ENCODE measurements at places on chromosomes 7 and 10. TPM values are rescaled to one million over a fixed set of nuclear protein-coding genes. Genes with fewer than 3 reads are reported as not detected.

GRCh38 chr10:59268460-59268859, 92.0 kb downstream of the PHYHIPL start:
- no peak overlapping the region for H3K4me3 ChIP-seq
- no peak for DNase-seq
- H3K27me3 ChIP-seq, result no peaks in the 10 kb centered on the region
- no peaks in the 10 kb centered on the region for H3K36me3 ChIP-seq

- H3K36me3 ChIP-seq, result peaks cover 4% of the 10 kb centered on the region
- H3K27me3 ChIP-seq, result no peaks in the 10 kb centered on the region
- no peaks in the 10 kb centered on the region for H3K4me1 ChIP-seq
Measured at GRCh38 chr10:92965314-92965713, 95.3 kb upstream of the CYP26C1 start.

- no peak overlapping the region for H3K27ac ChIP-seq
- peaks cover 25% of the 10 kb centered on the region for H3K27me3 ChIP-seq
- H3K36me3 ChIP-seq, result no peaks in the 10 kb centered on the region
- DNase-seq, result no peak
Measured at GRCh38 chr7:50138101-50138500, 45.1 kb upstream of the ZPBP start.

- H3K27ac ChIP-seq, result no peak overlapping the region
- no peaks in the 10 kb centered on the region for H3K36me3 ChIP-seq
- H3K4me1 ChIP-seq, result no peaks in the 10 kb centered on the region
- H3K4me3 ChIP-seq, result no peak overlapping the region
- DNase-seq, result no peak
Measured at GRCh38 chr10:43854007-43854406, 205.3 kb upstream of the ZNF32 start.

DNA sequence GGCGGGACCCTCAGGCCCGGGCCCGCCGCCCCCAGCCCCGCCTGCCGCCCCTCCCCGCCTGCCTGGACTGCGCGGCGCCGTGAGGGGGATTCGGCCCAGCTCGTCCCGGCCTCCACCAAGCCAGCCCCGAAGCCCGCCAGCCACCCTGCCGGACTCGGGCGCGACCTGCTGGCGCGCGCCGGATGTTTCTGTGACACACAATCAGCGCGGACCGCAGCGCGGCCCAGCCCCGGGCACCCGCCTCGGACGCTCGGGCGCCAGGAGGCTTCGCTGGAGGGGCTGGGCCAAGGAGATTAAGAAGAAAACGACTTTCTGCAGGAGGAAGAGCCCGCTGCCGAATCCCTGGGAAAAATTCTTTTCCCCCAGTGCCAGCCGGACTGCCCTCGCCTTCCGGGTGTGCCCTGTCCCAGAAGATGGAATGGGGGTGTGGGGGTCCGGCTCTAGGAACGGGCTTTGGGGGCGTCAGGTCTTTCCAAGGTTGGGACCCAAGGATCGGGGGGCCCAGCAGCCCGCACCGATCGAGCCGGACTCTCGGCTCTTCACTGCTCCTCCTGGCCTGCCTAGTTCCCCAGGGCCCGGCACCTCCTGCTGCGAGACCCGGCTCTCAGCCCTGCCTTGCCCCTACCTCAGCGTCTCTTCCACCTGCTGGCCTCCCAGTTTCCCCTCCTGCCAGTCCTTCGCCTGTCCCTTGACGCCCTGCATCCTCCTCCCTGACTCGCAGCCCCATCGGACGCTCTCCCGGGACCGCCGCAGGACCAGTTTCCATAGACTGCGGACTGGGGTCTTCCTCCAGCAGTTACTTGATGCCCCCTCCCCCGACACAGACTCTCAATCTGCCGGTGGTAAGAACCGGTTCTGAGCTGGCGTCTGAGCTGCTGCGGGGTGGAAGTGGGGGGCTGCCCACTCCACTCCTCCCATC, 82.7 kb downstream of the PAX2 start:
- peaks cover 24% of the 10 kb centered on the region for H3K4me1 ChIP-seq
- H3K36me3 ChIP-seq, result no peaks in the 10 kb centered on the region
- H3K27ac ChIP-seq, result peak overlapping the region; percentile 37
- DNase-seq, result peak; percentile 57
- peaks cover 84% of the 10 kb centered on the region for H3K27me3 ChIP-seq

- no peak for DNase-seq
- no peak overlapping the region for H3K4me3 ChIP-seq
- no peaks in the 10 kb centered on the region for H3K36me3 ChIP-seq
- H3K27ac ChIP-seq, result no peak overlapping the region
- H3K27me3 ChIP-seq, result peaks cover 13% of the 10 kb centered on the region
- H3K4me1 ChIP-seq, result no peaks in the 10 kb centered on the region
Measured at GRCh38 chr7:29300026-29300480, 105.5 kb downstream of the CHN2 start.

- H3K27ac ChIP-seq, result peak overlapping the region; percentile 98
- peaks cover 2% of the 10 kb centered on the region for H3K36me3 ChIP-seq
- peaks cover 84% of the 10 kb centered on the region for H3K4me1 ChIP-seq
- peak overlapping the region; percentile 57 for H3K4me3 ChIP-seq
- peaks cover 2% of the 10 kb centered on the region for H3K27me3 ChIP-seq
Measured at GRCh38 chr10:17026686-17027485, 102.7 kb downstream of the CUBN start.

DNA sequence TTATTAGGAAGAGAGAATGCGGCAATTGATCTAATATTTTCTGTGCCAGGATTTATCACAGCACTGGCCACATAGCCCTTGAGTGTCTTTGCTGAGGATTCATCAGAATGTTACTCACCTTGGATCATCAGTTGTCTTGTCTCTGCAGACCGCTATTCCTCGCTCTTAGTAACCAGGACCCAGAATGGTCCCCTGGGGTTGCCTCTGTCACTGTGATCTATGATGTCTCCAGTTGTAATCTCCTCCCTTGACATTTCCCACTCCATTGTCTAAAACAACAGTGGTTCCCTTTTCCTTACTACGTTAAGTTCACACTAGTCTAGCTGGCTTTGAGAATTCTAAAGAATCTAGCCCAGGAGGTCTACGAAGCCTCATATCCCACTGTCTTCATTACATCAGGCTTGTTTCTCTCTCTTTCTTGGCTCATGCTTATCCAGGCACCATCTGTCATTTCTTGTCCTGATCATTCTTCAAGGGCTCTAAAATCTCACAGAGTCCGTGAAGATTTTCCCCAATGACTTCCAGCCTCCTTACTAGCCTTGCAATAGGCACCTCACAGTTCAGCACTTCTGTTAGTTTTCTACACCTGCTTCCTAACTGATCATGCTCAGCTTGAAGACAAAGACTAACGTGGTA, 125.8 kb downstream of the CUBN start:
- H3K36me3 ChIP-seq, result peaks cover 4% of the 10 kb centered on the region
- H3K4me3 ChIP-seq, result no peak overlapping the region
- H3K4me1 ChIP-seq, result peaks cover 33% of the 10 kb centered on the region
- no peak overlapping the region for H3K27ac ChIP-seq
- H3K27me3 ChIP-seq, result peaks cover 22% of the 10 kb centered on the region
- DNase-seq, result no peak

- H3K4me3 ChIP-seq, result no peak overlapping the region
- no peak overlapping the region for H3K27ac ChIP-seq
- no peaks in the 10 kb centered on the region for H3K4me1 ChIP-seq
- H3K36me3 ChIP-seq, result peaks cover 9% of the 10 kb centered on the region
- H3K27me3 ChIP-seq, result no peaks in the 10 kb centered on the region
- no peak for DNase-seq
Measured at GRCh38 chr10:97003804-97004201, 171.7 kb downstream of the LCOR start.

- no peak overlapping the region for H3K4me3 ChIP-seq
- H3K36me3 ChIP-seq, result no peaks in the 10 kb centered on the region
- peaks cover 3% of the 10 kb centered on the region for H3K4me1 ChIP-seq
- H3K27me3 ChIP-seq, result no peaks in the 10 kb centered on the region
Measured at GRCh38 chr7:3923307-3923918, 622.4 kb downstream of the SDK1 start.

DNA sequence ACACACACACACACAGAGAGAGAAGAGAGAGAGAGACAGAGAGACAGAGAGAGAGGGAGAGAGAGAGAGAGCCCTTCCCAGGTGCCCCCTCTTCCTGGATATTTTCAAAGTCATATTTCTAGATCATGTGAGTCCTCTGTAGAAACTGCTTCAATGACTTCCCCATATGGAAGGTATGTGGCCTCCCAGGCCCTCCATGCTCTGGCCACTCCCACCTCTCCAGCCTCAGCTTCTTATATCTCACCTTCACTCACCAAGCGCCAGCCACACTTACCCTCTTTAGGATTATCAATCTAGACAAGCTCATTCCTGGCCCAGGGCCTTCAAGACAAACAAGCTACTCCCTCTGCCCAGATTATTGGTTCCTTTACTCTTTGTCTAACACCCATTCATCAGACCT, 259.7 kb downstream of the MTERF1 start:
- DNase-seq, result no peak
- no peaks in the 10 kb centered on the region for H3K27me3 ChIP-seq
- no peaks in the 10 kb centered on the region for H3K4me1 ChIP-seq
- H3K27ac ChIP-seq, result no peak overlapping the region

DNA sequence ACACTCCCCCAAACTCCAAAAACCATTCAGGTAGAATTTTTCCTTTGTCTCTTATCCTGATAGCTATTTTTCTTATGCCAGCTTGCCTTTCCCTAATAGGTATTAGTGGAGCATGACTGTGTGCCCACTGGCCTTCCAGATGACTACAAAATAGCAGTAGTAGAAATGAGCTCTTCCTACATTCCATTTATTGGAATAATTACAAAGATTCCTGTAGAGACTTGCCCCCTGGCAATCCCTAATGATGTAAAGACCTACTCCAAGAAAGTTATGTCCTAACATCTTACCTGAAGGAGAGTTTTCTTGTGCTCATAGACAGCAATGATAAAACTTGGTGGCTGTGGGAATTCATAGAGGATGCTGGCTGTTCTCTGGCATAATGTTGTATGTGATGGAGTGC, 501.8 kb downstream of the GATA3 start:
- no peak overlapping the region for H3K27ac ChIP-seq
- H3K36me3 ChIP-seq, result no peaks in the 10 kb centered on the region
- no peak overlapping the region for H3K4me3 ChIP-seq

- no peaks in the 10 kb centered on the region for H3K36me3 ChIP-seq
- no peaks in the 10 kb centered on the region for H3K4me1 ChIP-seq
- H3K27ac ChIP-seq, result no peak overlapping the region
- H3K27me3 ChIP-seq, result no peaks in the 10 kb centered on the region
- no peak overlapping the region for H3K4me3 ChIP-seq
Measured at GRCh38 chr7:49597805-49598204, 175.6 kb upstream of the VWC2 start.

DNA sequence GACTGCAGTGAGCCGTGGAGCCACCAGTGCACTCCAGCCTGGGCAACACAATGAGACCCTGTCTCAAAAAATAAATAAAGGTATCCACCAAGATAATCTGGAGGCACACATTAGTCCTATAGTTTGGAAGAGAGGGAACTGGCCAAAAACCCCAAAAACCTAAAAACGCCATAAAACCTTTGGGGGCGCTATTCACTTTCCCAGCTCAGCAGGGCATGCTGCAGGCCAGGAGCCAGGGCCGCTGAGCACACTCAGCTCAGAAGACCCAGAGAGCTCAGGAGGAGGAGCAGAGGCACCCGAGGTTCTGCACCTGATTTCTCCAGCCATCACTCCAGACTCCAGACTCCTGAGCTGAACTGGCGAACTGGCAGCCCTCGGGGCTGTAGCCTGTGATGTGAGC, 167.2 kb upstream of the IMMP2L start:
- H3K4me1 ChIP-seq, result no peaks in the 10 kb centered on the region
- H3K36me3 ChIP-seq, result no peaks in the 10 kb centered on the region
- no peak for DNase-seq
- no peak overlapping the region for H3K4me3 ChIP-seq
- no peak overlapping the region for H3K27ac ChIP-seq

DNA sequence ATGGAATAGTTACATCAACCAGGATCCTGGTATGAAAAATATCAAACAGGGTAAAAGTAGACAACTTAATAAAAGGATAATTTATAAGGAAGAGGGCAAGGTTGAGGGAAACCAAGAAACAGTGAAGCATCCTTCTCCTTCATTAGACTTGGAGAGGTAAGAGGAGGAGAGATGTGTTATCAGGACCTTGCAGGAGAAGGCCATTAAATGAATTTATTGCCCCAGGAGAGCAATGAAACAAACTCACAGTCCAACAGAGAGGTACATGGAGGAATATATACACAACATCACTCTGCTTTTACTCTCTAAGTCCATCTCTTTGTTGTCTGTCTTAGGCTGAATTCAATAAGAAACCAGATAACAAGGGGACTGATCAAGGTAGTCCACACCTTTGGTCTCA, 966.2 kb downstream of the SORCS1 start:
- H3K27ac ChIP-seq, result no peak overlapping the region
- no peaks in the 10 kb centered on the region for H3K36me3 ChIP-seq
- no peaks in the 10 kb centered on the region for H3K27me3 ChIP-seq
- no peak overlapping the region for H3K4me3 ChIP-seq
- H3K4me1 ChIP-seq, result no peaks in the 10 kb centered on the region

- peaks cover 6% of the 10 kb centered on the region for H3K27me3 ChIP-seq
- no peak overlapping the region for H3K4me3 ChIP-seq
- H3K27ac ChIP-seq, result no peak overlapping the region
- peaks cover 4% of the 10 kb centered on the region for H3K4me1 ChIP-seq
- DNase-seq, result no peak
- no peaks in the 10 kb centered on the region for H3K36me3 ChIP-seq
Measured at GRCh38 chr7:12881712-12882111, 194.3 kb downstream of the ARL4A start.

GRCh38 chr10:72385724-72386123, 31.0 kb upstream of the DNAJB12 start:
- no peak overlapping the region for H3K27ac ChIP-seq
- H3K36me3 ChIP-seq, result no peaks in the 10 kb centered on the region
- H3K4me1 ChIP-seq, result no peaks in the 10 kb centered on the region
- no peak for DNase-seq
- no peak overlapping the region for H3K4me3 ChIP-seq
- no peaks in the 10 kb centered on the region for H3K27me3 ChIP-seq

KNDC1 gene
- 0.32 TPM for total RNA-seq

MBL2 gene
- total RNA-seq, result not detected

SLC26A4 gene
- total RNA-seq, result 8.3 TPM

PNLIPRP3 gene
- total RNA-seq, result not detected

ZNF277 gene
- 15.8 TPM for total RNA-seq

ZC3HAV1L gene
- total RNA-seq, result 17.9 TPM

KCND2 gene
- total RNA-seq, result not detected

MMD2 gene
- total RNA-seq, result not detected
